GM10248 (cell line): ENCODE measurements at places on chromosomes 5 and 9.

DNA sequence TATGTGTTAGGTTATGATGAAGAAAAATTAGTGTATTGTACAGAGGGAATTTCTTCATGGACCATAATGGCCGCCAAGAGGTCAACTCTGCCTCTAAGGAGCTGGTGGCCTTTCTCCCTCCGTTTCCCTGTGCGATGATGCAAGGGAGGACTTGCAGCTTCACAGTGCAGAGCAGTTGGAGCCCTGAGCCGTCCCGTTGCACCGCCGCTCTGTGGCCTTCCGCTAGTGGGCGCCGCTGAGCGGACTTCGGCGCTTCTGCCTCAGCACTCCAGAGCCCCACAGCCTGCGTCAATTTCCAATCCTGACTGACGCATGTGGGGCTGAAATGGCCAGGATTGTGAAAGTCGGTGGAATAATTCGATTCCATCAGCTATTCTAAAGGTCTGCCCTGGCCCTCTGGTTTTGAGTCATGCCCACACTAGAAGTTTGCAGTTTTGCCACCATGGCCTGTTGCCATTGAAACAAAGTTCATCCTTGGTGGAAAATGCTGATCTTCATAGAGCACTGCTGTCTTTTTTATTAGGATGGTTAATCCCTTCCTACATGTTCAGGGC, 22.7 kb upstream of the LECT2 start:
- DNase-seq, result peak; percentile 50

- DNase-seq, result peak; percentile 86
Measured at GRCh38 chr5:132496631-132497487, 6.3 kb upstream of the IRF1 start.

GRCh38 chr9:136915632-136916329, 28.8 kb downstream of the FBXW5 start:
- DNase-seq, result no peak

- DNase-seq, result no peak
Measured at GRCh38 chr5:39226100-39226451, 6.7 kb upstream of the FYB1 start.

DNA sequence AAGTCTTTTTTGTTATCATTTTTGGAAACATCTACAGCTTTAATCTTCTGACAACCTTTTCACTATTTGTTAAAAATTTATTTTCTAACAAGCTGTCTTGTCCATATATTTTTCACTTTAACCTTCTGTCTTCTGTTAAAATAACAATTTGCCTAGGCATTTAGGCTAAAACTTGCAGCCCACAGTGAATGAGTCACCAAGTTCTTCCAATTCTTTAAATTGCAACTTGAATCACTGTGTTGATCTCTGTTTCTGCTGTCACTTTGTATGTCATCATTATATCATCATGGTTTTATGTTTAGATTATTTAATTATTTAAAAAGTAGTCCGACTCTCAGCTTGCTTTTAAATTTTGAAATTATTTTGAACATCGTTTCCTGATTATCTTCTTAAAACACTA, 473.8 kb upstream of the PTPRD start:
- DNase-seq, result no peak

DNA sequence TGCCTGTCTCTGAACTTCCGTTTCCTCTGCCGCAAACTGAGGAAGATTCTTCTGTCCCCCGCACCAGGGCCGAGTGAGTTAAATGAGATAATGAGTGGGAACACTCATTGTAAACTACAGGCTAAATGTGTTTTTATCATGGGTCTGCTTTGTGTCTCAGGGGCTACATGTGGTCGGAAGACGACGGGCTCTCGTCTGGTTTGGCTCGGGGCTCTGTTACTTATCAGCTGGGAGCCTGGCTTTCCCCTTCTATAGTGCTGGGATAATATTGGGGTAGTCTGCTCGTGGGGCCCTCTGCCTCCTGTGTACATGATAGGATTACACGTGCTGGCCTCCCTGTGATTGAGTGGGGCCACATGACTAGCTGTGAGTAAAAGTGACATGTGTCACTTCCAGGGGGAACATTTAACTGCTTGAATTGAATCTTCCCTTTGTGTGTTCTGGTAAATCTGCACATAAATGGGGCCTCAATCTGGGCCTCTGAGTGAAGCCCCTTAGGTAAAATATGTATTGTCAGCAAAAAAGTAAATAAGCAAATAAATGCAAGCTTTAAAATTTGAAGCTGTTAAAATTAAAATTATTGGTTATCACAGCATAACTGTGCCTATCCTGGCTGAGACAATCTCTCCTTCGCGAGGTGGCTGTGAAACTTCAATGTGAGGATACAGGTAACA, 86.9 kb upstream of the SH3PXD2B start:
- no peak for DNase-seq

DNA sequence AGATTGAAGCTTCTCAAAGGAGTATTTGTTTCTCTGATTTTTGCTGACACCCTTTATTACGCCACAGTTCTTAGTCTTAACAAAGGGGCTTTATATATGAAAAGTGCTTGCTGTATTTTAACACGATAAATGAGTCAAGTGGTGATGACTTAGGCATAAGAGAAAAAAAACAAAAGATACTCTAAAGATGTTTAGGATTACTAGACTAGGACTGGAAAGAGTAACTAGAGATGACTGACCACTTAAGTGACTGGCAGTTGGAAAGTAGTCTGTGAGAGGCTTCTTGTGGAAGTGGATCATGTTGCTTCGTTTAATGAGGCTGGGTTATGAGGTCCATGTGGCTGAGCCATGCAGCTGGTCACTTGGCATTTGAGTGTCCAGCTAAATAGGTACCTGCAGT, 69.4 kb upstream of the ACTBL2 start:
- no peak for DNase-seq

- DNase-seq, result no peak
Measured at GRCh38 chr5:139810341-139811273, 15.0 kb downstream of the PSD2 start.

- peak; percentile 59 for DNase-seq
Measured at GRCh38 chr9:35680331-35681105, 6.8 kb downstream of the CA9 start.
